ENCODE measurements at places on chromosomes 13 and 19.

DNA sequence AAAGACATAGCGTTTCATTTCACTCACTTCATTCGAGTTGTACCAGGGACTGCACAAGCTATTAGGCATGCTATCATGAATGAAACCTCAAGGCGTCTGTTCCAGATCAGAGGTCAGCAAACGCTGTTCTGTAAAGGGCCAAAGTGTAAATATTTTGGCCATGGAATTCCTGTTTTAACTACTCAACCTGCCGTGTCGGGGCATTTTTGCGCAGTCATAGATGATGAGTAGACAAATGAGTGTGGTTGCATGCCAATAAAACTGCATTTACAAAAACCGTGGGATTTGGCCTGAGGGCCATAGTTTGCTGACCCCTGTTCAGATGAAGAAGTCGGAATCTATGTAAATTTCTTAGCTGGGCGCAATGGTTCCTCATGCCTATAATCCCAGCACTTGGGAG lies 6.5 kb downstream of the INSR start:
- no peak overlapping the region for H3K27ac ChIP-seq
- no peaks in the 10 kb centered on the region for H3K27me3 ChIP-seq
- no peak for DNase-seq

DNA sequence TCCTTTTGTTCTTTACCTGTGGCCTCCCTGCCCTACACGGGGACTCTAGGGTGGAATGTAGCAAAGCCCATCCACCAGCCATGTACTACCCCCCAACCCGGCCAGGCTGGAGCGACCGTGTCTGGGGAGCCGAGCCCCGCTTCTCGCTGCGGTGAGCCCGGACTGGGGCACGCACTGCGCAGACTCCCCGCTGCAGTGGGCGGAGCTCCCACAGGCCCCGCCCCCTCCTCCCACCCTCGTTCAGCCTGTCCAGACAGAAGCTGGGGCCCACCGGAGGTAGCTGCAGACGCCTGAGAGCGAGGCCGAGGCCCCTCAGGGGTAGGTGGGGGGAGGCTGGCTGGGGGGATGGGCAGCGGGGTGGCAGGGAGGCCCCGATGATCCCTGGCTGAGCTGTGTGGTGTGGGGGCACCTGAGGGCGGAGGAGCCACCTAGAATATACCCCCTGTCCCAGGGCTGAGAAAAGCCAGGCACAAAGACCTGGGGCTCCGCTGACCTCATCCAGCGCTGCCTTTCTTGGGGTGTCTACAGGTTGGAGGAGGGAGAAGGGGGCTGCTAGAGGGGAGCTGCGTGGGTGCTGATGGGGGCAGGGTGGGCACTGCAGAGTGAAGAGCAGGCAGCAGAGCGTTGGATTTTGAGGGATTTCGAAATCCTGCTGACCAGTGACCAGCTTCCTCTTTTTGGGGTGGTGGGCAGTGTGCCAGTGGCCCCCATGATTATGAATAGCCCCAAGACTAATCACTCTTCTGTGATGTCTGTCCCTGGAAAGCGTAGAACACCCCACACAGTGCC lies 17.3 kb downstream of the PLD3 start:
- no peak overlapping the region for H3K4me3 ChIP-seq
- no peaks in the 10 kb centered on the region for H3K27me3 ChIP-seq

GRCh38 chr19:41998246-41999020 lies 4.4 kb upstream of the ATP1A3 start:
- peaks cover 68% of the 10 kb centered on the region for H3K27me3 ChIP-seq
- peaks cover 29% of the 10 kb centered on the region for H3K4me1 ChIP-seq
- H3K4me3 ChIP-seq: no peak overlapping the region

GRCh38 chr13:108120856-108121255 lies 94.5 kb downstream of the LIG4 start:
- H3K36me3 ChIP-seq: no peaks in the 10 kb centered on the region
- no peak overlapping the region for H3K27ac ChIP-seq
- no peaks in the 10 kb centered on the region for H3K4me1 ChIP-seq
- DNase-seq: no peak

DNA sequence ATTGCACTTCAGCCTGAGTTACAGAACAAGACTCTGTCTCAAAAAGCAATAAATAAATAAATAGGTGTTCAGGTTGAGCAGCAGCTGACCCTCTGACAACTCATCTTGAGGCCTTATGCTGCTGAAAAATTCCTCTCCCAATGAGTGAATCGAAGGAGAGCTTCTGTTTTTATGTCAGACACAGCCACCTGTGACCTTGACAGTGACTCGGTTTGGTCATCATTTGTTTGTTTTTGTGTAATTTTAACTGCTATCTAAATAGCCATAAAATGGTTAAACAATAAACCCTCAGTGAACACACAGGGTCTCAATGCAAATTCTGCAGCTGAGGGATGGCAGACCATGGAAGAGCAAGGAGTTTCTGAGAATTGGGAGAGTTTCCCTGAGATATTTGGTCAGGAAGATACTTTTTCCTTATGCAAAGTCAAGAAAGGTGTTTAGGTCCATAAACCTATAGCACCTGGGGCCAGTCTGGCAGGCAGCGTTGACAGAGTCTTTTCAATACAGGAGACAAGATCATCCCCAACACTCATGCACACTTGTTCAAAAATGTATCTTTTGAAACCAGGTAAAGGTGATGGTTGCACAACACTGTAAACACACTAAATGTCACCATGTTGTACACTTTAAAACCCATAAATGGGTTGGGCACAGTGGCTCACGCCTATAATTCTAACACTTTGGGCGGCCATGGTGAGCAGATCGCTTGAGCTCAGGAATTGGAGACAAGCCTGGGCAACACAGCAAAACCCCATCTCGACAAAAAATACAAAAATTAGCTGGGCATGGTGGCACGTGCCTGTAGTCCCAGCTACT lies 16.6 kb upstream of the SLC25A30 start:
- DNase-seq: no peak
- no peaks in the 10 kb centered on the region for H3K4me1 ChIP-seq
- no peaks in the 10 kb centered on the region for H3K36me3 ChIP-seq
- H3K4me3 ChIP-seq: no peak overlapping the region
- H3K27me3 ChIP-seq: no peaks in the 10 kb centered on the region

GRCh38 chr13:33978653-33979052 lies 160.7 kb downstream of the RFC3 start:
- no peaks in the 10 kb centered on the region for H3K27me3 ChIP-seq
- no peak overlapping the region for H3K27ac ChIP-seq
- H3K36me3 ChIP-seq: no peaks in the 10 kb centered on the region

DNA sequence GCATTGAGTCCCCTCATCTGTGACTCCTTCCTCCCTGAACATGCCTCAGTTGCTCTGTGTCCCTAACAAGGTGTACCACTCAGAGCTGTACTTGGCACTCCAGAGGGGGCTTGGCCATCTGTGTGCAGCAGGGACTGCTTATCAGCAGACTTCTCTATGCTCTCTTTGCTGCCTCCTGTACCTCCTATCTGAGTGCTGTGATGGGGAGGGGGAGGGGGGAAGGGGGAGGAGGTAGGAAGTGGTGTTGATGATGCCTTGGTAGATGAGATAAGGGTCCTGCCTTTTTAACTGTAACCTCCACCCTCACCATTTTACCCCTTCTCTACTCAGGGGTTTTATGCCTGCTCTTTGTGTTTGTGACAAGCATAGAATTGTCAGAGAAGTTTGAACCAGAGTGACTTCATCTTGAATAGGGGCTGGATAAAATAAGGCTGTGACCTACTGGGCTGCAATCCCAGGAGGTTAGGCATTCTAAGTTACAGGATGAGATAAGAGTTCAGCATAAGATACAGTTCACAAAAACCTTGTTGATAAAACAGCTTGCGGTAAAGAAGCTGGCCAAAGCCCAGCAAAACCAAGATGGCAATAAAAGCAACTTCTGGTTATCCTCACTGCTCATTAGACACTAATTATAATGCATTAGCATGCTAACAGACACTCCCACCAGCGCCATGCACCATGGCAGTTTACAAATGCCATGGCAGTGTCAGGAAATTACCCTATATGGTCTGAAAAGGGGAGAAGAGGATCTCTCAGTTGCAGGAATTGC lies 13.2 kb downstream of the PCDH8 start:
- H3K27me3 ChIP-seq: peaks cover 16% of the 10 kb centered on the region
- no peak for DNase-seq
- H3K36me3 ChIP-seq: no peaks in the 10 kb centered on the region
- no peak overlapping the region for H3K27ac ChIP-seq

- no peak for DNase-seq
- no peaks in the 10 kb centered on the region for H3K27me3 ChIP-seq
- H3K4me1 ChIP-seq: no peaks in the 10 kb centered on the region
- H3K36me3 ChIP-seq: no peaks in the 10 kb centered on the region
- no peak overlapping the region for H3K4me3 ChIP-seq
Observed at GRCh38 chr19:22619371-22619770, 14.8 kb upstream of the ZNF492 start.

GRCh38 chr19:14544047-14544446 lies 14.7 kb downstream of the TECR start:
- H3K36me3 ChIP-seq: no peaks in the 10 kb centered on the region
- H3K27ac ChIP-seq: no peak overlapping the region
- H3K4me1 ChIP-seq: peaks cover 5% of the 10 kb centered on the region
- H3K27me3 ChIP-seq: no peaks in the 10 kb centered on the region
